ENCODE measurements at places on chromosomes 6 and 20.

GRCh38 chr20:59631751-59632540 lies 27.6 kb downstream of the PHACTR3 start:
- no peak for DNase-seq

- no peak for DNase-seq
Observed at GRCh38 chr20:34747479-34747878, 43.3 kb downstream of the TP53INP2 start.

- no peak for DNase-seq
Observed at GRCh38 chr6:88361298-88361697, 195.2 kb upstream of the CNR1 start.

DNA sequence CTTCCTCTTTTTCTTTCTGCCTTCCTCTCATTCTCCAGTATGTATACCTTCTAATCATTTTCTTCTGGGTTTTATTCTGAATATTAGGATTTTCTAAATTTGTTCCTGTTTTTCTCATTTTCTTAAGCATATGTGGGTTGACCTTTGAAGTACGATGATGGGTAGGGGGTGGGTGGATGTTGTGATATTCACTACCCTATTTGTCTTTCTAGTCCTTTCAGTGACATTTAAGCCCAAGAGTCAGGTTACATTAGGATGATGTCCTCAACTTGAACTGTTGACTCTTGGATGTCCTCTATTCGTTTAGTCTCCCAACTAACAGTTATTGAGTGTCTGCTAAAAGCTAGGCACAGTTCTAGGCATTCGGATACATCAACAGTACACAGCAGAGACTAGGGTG lies 7.3 kb downstream of the ABT1 start:
- DNase-seq, result no peak

DNA sequence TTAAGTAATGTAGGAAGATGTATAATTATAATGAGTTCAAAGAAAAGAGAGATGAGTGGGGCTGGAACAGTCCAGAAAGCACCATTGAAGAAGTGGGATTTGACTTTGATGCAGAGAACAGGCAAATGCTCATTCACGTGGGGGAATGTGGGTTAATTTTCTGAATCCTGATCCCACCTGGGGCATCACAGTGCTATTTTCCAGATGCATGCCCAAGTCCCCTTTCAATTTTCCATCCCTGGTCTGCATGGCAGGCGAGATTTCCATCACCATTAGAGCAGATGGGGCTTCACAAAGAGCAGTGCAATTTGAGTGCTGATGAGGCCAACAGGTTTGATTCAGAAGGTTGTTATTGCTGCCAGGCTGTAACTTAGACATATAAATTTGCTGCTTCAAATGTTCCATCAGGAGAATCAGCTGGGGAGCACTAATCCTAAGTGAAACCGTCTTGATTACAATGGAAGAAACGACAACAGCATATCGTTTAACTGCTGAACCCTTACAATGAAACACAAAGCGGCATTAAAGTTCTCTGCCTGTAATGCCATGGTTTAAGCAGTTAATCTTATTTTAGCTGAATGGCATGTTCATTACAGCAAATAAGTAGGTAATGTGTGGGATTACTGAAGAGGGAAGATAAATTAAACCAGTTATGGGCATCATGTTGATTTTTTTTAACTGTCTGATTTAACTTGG lies 45.2 kb downstream of the OSTM1 start:
- no peak for DNase-seq

DNA sequence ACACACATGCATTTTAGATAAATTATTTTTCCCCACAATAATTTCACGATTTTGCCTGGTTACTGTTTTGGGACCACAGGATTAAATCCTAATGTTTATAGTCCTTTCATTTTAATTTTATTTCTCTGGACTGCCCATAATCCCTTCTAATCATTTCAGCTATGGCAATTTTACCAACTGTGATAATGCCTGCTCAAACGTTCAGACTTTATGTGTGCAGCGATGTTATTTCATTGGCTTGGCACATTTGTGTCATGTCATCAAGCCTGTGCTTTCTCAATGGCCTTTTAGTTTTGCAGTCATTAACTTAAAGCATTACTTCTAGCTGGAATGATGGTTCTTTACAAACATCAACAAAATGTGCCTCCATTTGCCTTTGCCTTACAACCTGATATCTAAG lies 140.6 kb upstream of the HSF2 start:
- no peak for DNase-seq

DNA sequence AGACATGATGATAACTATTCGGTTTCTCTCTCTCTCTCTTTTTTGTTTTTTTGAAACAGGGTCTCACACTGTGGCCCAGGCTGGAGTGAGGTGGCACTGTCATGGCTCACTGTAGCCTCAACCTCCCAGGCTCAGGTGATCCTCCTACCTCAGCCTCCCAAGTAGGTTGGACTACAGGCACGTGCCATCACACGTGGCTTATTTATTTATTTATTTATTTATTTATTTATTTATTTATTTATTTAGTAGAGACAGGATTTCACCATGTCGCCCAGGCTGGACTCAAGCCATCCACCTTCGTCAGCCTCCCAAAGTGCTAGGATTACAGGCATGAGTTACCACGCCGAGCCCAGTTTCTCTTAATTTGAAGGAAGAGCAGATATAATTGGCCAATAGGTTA lies 427.9 kb upstream of the JAG1 start:
- DNase-seq, result no peak

DNA sequence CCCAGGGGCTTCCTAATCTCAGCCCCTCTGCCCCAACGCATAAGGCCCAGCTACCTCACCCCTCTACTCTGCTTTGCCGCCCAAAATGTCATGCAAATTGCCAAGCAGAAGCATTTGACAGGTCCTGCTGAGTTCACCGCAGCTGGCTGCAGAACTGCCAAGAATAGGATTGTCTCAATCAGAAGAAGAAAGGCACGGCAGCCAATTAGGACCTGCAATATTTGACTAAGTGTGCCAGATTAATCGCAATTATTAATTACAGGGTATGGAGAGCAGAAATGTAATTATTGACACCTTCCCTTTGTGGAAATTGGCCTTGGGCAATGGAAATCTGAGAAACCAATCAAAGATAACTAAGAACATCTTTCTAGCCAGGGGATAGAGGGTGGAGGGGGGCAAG lies 318.6 kb downstream of the LRFN2 start:
- DNase-seq, result no peak

- DNase-seq, result no peak
Observed at GRCh38 chr20:39897781-39898466, 791.1 kb downstream of the MAFB start.

DNA sequence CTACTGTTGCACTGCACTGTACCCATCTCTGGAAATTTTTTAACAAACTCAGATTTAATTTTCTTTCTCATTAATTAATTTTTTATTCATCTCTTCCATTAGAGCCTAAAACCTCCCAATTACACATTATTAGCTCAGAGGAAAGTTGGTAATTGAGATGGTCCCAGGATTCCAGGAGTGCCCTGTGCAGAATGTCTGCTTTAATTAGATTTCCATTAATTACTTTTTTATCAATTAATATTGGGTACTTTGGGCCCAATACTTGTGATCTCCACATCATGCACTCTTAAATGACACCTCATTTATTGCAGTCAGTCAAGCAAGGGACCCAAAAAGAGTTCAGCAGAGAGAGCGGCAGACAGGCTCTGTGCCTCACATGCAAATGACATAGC lies 232.0 kb downstream of the PTPRT start:
- no peak for DNase-seq

DNA sequence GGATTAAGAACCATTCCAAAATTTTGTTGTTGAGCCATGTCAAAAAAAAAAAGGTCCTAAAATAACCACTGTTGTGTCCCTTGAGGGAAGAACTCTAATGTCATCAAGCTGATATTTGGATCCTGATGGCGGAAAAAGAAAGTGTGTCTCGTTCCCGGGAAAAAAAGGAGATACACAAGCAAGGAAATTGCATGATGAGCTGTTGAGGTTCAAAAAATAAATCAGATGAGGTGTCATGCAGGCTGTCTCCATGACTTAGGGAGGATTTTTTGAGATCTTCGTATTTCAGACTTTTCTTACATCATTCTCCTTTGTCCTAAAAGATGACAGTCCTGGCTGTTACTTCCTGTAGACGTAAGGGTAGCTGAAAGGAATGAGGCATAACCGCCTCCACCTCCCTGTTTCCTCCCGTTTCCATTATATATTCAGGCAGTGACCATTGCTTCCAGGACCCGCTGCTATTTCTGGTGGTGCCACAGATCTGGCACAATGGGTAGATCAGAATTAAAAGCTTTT lies 117.3 kb upstream of the TNFAIP3 start:
- DNase-seq, result no peak

DNA sequence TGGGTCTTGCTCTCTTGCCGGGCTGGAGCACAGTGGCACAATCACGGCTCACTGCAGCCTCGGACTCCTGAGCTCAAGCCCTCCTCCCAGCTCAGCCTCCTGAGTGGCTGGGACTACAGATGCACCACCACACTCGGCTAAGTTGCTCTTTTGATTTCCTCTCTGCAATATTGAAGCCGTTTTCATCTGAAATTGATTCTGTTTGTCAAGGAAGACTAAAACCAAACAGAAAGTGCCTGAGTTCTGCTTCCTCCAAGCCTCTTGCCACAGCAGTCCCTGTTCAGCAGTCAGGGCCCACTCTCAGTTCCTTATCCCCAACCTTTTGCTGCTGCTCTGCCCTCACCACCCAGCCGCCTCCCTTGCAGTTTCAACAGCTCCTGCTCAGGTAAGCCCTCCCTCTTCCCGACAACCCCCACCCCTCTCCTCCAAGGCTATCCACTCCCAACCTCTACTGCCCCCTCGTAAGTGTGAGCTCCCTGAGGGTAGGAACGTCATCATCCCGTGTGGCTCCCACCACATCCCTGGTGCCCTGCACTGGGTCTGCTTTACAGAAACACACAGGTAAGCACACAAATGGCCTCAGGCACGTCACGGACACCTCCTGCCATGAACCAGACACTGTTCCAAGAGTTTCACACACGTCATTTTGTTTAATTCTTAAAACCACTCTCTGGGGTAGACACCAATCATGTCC lies 70.7 kb upstream of the TAB2 start:
- DNase-seq, result no peak

DNA sequence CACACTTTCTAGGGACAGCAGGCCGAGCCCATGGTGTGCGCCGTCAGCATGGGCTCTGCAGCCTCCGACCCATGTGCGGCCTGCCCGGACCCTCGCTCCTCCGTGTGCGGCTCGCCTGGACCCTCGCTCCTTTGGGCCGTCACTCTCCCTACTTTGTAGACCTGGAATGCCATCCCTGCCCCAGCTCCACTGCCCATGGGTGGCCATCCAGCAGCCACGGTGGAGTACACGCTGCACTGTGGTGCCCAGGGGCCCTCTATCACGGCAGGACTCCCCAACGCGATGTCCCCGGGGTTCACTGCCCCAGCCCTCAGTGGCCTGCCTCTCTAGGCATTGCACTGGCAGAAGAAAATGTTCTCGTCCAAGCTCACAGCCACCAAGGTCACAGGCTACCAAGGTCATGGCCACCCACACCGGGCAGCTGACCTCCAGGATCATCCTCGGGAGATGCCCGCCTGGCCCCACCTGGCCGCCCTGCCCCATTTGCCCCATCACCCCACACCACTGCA lies 24.1 kb upstream of the MRGBP start:
- DNase-seq, result no peak

DNA sequence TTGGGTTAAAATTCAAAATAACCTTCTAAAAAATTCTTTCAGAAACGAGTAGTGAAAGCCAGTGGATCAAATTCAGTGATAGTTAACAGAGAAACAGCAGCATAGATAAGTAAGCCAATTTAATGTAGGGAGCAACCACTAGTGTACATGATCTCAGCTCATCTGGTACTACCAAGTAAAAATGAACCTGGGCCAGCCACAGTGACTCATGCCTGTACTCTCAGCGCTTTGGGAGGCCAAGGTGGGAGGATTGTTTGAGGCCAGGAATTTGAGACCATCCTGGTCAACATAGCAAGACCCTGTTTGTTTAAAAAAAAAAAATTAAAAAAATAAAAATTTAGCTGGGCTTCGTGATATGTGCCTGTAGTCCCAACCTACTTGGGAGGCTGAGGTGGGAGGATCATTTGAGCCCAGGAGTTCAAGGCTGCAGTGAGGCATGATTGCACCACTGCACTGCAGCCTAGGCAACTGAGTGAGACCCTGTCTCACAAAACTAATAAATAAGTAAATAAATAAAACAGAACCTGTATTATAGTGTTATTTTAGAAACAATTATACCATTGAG lies 32.4 kb downstream of the CBFA2T2 start:
- peak; percentile 1 for DNase-seq

GRCh38 chr20:38252292-38253288 lies 7.9 kb downstream of the KIAA1755 start:
- no peak for DNase-seq

DNA sequence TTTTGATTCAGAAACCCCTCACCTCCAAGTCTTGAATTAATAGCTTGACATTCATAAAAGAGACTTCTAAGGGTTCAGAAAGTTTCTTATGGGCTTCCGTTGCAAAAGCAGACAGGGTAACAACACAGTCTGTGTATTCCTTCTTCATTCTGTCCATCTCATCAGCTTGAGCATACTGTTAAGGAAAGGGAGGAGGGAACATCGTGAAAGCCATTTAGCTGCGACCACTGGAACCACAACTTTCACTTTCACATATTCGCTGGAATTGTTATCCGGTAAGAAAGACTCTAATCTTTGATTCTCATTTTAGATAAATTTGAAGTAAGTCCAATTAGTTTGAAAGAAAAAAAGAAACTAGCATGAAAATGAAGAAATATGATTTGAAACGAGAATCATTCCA lies 174.4 kb downstream of the SYNE1 start:
- DNase-seq, result no peak

- DNase-seq, result no peak
Observed at GRCh38 chr6:109458774-109459531, 3.4 kb upstream of the MICAL1 start.

DNA sequence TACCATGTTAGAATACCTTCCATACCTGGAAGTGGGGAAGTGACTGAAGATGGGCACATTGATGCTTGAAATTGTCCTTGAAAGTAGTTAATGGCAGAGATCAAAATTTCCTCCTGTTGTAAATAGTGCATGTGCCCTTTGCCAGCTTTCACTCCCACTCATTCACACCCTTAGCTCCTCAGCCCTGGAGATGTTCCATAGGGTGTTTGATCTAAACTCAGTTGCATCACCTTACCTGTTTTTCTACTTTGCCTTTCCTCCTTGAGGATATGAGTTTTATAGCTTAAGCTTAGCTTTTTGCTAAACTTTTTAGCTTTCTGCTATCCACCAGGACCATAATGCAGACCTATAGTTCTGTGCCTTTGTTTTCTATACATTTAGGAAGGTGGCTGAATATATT lies 69.0 kb downstream of the CEP57L1 start:
- no peak for DNase-seq

DNA sequence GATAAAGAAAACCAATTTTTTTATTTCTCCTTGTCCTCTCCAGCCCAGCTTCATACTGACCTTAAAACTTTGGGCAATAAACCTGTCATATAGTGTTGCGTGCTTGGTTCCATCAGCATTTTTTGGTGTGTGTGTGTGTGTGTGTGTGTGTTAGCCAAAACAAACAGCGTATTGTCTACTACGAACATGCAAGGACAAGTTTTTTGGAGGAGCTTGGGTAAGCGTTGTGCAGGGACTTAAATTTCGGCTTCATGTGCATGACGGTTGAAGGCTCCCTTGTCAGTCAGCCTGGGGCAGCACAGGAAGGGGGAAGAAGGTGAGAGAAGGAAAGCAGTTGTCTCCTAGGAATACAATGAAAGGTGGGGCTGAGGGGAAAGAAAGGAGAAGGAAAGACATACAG lies 62.0 kb upstream of the PAX1 start:
- DNase-seq, result no peak

- no peak for DNase-seq
Observed at GRCh38 chr6:142478117-142478516, 176.3 kb downstream of the ADGRG6 start.

All from activated CD4-positive, alpha-beta T cell treated with anti-CD3 and anti-CD28 coated beads for 24 hours (primary cell).